ENCODE measurements at places on chromosomes 11 and 22. TPM values are rescaled to one million over a fixed set of nuclear protein-coding genes. Genes with fewer than 3 reads are reported as not detected.

GRCh38 chr11:111922803-111923202, 4.1 kb downstream of the C11orf52 start:
- no peak for DNase-seq

DNA sequence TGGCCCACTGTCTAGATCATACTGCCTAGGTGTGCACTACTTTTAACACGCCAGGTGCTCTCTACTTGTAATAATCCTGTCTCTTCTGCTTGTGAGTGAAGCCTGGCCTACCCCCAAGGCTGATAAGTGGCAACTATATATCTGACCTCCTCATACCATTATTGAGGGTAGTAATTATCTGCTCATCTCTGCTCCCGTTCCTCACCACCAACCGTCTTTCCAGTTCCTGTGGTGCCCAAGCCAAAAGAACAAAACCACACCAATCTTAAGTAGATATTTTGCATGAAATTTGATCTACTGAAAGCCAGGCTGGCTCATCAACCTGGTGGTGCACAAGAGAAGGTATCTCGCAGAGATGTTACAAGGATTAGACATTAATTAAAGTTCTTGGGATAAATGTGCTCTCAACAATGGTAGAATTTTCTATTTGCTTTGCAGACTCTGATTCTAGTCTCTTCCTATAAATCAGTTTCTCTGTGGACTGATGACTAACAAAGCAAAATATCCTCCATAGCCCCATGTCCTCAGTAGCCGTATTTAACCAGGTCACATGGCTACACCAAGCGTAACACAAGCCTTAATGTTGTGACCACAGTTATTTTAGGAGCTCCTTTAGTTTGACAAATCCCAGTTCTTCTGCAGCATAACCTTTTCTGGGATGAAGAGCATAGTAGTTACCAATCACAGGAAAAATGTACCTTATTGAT, 267.2 kb downstream of the NTM start:
- no peak for DNase-seq

CCDC82 gene
- 34.6 TPM for total RNA-seq

PATE4 gene
- total RNA-seq: not detected
